ENCODE measurements at places on chromosomes 16 and 17.

DNA sequence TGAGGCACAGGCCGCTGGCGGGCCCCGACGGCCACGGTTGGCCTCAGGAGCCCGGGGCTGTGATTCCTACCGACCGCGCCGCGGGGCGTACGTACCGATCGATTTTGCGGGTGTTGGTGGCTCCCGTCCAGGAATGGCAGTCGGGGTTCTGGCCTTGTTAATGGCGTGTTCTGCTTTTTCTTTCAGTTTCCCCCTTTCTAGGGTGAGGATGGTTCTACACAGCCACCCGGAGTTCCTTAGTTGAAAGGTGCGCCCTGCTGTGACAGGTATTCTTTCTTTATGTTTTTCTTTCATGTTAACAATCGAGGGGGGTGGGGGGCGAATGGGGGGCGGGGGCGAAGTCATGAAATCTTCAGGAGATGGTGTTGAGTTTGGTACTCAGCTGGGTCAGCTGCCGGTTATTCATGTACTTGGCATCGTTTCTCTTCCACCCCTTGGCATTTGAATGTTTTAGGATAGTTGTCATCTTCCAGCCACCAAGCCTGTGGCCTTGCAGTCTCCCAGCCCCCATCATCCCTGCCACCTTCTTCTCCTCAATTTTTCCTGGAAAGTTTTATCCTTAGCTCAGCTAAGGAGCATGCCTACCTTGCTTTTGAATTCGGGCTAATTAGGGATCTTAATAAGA, 802 bp downstream of the CYLD start:
- DNase-seq = peak; percentile 76

DNA sequence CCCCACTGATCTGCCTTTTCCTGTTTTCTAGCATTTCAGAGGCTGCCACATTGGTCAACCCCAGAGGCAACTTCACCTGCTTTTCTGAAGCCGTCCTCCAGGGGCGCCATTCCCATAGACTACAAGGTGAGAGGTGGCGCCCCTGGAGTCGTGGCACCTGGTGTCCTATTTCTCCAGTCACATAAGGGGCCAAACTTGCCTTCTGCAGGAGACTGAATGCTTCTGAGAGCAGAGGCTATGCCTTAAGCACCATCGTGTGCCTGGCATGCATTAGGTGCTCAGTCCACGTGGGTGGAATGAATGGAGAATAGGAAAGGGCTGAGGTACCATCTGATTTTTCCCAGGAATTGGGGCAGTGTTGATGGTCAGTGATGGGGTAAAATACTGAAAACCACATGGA, 164.8 kb downstream of the HAPSTR1 start:
- DNase-seq = peak; percentile 4

DNA sequence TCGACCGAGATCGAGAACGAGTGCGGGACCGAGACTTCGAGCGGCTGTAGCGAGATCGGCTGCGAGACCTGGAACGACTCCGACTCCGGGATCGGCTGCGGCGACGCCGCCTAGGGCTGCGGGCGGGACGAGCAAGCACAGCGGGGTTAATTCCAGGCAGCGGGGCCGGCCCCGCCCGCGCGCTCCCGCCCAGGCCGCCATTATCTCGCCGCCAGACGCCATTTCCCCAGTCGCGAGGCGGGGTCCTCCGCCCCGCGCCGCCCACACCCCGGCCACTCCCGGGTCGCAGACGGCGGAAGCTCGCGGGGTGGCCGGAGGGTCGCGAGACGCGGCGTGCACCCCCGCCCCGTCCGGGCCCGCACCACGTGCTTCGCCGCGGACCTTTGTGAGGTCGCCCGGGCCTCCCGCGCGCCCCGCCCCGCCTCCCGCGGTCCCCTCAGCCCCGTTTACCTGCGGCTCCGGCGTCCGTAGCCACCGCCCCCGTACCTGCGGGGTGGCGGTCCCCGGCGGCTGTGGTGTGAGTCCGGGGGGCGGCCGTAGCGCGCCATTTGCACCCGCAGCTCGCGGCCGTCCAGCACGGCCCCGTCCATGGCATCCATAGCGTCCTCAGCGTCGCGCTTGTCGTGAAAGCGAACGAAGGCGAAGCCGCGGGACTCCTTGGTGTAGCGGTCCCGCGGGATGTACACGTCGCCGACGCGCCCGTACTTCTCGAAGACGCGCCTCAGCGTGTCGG, 616 bp downstream of the SRSF2 start:
- DNase-seq = peak; percentile 77

DNA sequence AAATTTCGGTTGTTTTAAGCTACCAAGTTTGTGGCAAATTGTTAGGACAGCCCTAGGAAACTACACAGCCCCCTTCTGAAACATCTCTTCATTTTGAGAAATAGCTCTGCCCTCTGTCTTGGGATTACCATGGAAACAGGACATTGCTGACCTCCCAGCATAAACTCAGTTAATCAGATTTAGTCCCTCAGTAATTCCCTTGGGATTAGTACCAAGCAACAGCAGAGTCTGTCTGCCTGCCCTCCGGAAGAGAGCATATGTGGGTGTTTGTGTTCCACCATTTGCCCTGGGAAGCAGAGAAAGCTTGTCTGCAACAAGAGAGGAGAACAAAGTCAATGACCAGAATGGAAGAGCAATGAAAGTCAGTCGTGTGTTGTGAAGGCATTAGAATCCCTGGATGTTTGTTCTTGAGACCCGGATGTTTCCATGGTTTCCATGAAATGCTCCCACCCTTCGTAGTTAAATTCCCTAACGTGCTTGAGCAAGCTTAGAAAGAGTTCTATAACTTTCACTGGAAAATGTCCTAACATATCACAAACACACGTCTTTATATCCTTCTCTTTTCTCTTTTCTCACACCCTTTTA, 26.2 kb downstream of the NUDT7 start:
- DNase-seq = no peak

- no peak for DNase-seq
Observed at GRCh38 chr17:70357190-70357589, 187.9 kb downstream of the KCNJ2 start.

GRCh38 chr17:79559111-79559887, 51.6 kb downstream of the RBFOX3 start:
- no peak for DNase-seq

DNA sequence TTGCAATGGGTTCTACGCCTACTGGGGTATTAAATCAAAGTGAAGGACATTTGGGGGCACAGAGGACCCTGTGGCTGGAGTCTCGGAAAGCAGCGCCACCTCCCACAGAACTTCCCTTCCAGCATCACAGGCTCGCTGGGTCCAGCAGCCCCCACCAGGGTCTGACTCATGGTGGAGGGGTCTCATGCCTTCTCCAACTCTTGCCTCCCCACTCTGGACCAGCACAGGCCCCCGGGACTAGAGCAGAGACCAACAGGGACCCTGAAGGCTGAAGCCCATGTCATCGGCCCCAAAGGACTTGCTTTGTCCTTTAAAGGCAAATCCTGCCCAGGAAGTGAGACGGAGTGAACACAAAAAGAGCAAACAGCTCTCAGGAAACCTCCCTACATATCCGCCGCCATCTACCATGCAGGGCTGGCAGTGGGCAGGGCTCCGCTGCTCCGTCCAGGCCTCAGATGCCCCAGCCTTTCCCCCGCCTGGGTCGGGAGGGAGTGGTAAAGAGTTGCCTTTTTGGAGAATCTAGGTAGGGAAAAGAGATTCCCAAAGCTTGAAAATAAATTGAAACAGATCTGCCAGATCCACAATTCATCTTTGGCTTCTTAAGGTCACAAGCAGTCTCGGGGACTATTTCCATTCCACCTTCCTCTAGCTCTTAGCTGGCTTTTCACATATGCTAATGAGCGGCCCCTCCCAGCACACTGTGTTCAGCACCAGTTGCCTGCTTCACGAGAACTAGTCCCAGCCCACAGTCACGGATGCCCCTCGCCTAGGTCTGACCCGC, 2.1 kb upstream of the GPRC5C start:
- DNase-seq = no peak

DNA sequence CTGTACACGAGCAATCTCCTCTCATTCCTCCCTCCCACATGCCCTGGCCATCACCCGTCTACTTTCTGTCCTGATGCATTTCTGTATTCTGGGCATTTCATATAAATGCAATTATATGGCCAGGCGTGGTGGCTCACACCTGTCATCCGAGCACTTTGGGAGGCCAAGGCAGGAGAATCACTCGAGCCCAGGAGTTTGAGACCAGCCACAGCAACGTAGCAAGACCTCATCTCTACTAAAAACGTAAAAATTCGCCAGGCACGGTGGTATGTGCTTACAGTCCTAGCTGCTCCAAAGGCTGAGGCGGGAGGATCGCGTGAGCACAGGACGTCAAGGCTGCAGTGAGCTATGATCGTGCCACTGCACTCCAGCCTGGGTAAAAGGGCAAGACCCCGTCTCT, 4.8 kb downstream of the MEAK7 start:
- no peak for DNase-seq

DNA sequence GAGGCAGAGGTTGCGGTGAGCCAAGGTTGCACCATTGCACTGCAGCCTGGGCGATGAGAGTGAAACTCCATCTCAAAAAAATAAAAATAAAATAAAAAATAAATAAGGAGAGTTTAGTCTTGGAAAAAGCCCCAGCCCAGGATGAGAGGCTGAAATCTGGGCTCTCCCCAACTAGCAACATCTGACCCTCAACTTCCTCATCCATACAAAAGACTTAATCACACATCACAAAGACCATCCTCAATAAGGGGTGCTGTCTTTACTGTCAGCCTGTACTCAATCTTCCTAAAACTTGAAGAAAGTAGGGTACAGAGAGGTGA, 11.4 kb upstream of the SLC4A1 start:
- no peak for DNase-seq

DNA sequence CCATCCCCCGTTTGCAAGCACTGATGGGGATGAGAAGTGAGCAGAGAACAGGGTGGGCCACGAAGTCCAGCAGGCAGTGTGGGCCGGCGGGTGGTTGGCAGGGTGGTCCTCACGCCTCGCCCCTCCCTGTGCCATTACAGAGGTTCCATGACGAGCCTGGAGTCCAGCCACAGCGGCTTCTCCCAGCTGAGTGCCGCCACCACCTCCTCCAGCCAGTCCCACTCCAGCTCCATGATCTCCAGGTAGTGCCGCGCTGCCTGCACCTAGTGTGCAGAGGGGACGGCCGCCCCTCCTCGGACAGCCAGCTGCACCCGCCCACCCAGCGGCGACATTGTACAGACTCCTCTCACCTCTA, 73.0 kb downstream of the SEC14L1 start:
- DNase-seq = no peak

DNA sequence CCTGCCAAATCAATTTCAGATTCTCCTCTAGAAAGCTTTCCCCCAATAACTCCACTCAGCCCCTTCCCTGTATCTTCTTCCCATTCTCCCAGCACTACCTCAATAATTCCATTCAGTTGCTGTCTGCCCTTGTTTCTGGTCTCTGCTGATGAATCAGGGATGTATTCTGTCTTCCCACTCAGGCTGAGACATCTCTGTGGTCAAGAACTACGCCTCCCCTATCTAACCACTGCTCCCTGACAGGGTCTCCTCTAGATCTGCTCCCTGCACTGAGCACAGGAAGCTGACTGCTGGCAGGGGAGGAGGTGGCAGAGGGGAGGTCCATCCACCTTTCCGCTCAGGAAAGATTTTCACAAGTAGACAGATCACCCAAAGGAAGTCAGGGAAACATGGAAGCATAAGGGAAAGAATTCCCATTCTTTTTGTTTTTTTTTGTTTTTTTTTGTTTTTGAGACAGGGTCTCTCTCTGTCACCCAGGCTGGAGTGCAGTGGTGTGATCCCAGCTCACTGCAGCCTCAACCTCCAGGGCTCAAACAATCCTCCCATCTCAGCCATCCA, 16.9 kb upstream of the SP2 start:
- peak; percentile 69 for DNase-seq

All from EH (cell line).